ENCODE measurements at places on chromosomes 7 and 10.
A peak's percentile ranks its signal among the peaks of the same experiment; 100 is the strongest.

DNA sequence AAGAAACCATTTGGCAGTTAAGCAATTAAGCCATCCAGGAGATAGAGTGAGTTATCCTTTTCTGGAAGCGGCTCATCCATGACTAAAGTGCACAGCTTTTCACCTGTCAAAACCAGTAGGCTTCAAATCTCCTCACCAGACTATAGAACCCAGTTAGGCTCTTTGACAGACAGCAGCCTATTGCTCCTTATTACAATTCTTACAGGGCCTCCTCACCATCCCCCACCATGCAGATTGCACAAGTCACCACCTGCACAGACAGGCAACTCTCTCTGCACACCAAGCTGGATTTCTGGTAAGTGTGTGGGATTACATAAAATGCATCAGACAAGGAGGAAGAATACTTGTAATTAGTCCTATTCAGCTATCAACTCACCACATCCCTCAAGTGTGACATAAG lies 301.6 kb downstream of the SNX13 start:
- no peak for DNase-seq

GRCh38 chr7:3206771-3207191 lies 94.3 kb upstream of the SDK1 start:
- DNase-seq: no peak

DNA sequence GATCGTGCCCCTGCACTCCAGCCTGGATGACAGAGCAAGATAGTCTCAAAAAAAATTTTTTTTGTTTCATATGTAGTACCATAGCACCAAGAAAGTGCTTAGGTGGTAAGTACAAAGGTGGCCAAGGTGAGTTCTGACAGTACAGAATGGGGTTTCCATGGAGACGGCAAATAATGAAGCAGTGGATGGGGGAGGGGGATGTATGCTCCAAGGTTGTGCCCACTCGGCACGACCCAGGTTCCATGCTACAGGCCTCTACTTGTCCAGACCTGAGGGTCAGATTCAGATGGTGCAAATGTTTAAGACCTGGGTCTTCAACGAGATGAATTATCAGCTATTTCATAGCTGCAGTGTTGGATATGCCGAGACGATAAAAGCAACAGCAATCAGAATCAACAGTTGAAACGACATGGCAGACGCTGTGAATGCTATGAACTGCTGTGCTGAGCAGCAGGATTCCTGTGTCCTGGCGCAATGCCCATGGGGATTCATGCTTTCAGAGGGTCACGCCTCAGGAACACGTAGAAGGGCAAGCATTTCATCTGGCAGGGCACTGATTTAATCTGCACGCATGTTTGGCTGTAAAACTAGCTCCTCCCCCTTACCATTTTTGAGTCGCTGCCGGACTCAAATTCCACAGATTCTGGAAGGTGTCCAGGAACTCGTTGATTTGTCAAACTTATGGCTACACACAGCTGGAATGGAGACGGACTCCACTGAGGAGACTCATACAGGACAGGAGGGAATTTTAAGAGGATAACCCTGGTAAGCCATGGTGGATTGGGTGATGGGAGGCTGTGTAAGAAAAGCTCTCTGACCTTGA lies 256.5 kb downstream of the FRMD4A start:
- peak; percentile 77 for DNase-seq

- DNase-seq: no peak
These were observed 66.7 kb downstream of the TES start for GRCh38 chr7:116277070-116277469.

DNA sequence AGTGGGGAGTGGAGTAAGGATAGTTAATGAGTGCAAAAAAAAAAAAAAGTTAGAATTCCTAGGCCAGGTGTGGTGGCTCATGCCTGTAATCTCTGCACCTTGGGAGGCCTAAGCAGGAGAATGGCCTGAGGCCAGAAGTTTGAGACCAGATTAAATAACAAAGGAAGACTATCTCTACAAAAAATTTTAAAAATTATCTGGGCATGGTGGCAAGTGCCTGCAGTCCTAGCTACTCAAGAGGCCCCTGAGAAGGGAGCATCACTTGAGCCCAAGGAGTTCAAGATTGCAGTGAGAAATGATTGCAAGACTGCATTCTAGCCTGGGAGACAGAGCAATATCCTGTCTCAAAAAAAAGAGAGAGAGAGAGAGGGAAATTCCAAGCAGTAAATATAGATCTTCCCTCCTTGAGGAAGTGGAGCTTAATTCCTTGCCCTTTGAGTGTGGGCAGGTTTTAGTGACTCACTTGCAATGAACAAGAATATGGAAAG lies 19.5 kb upstream of the CSTF2T start:
- DNase-seq: no peak

GRCh38 chr10:20835335-20835734 lies 61.8 kb downstream of the NEBL start:
- DNase-seq: no peak

Data from glomerular endothelial cell (primary cell).